ENCODE measurements at places on chromosomes 11 and 22.

DNA sequence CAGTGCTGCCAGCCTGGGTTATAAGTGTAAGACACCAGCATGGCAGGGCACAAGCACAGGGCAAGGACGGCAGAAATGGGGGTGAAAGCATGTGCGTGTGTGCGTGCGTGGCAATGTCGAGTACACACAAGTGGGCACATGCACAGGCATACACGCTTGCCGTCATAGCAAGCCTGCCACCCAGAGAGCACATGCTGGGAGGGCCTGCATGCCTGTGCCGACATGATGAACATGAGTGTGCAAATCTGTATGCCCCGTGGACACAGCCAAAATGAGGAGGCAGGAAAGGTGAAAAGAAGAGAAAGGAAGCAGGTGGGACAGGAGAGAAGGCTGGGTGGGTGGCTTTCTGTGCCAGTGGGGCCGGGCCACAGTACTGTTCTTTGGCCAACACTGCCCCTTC lies 62.9 kb downstream of the NECTIN1 start:
- DNase-seq: no peak

DNA sequence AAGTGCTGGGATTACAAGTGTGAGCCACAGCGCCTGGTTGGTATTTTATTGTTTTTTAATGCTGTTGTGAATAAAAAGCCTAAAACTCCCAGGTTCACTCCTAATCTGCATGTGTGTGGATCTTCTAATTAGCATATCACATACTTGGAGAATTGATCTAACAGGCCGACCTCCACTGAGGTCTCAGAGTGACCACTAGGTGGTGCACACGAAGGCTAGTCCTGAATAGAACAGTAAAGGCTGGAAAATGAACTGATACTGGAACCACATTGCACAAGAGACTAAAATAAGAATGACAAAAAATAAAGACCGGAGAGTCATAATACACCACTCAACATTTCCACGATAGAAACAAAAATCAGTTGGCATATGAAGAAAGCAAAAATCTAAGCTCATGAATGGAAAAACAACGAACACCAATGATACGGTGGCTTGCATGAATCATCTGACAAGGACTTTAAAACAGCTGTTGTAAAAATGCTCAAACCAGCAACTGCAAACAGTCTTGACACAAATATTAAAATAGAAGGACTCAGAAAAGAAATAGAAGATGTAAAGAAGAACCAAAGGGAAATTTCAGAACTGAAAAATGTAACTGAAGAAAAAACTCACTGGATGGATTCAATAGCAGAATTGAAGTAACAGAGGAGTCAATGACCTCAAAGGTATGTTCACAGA lies 19.2 kb downstream of the PIM3 start:
- DNase-seq: peak; percentile 33

DNA sequence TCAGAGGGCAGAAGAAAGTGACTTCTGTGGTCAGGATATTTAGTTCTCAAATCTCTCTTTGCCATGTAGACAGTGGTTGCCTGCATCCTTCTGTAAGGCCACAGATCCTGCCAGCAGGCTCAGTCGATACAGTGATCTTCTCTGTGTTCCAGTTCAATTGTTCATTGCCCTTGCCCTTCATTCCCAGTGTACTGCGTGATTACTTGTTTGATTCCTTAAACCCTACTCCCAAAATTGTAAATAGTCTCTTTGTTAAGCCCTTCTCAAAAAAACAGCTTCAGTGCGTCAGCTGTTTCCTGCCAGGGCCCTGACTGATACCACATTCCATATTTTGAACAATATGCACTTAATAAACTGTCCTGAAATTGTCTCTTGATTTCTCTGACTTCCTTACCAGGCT lies 9.3 kb upstream of the TYR start:
- no peak for DNase-seq

DNA sequence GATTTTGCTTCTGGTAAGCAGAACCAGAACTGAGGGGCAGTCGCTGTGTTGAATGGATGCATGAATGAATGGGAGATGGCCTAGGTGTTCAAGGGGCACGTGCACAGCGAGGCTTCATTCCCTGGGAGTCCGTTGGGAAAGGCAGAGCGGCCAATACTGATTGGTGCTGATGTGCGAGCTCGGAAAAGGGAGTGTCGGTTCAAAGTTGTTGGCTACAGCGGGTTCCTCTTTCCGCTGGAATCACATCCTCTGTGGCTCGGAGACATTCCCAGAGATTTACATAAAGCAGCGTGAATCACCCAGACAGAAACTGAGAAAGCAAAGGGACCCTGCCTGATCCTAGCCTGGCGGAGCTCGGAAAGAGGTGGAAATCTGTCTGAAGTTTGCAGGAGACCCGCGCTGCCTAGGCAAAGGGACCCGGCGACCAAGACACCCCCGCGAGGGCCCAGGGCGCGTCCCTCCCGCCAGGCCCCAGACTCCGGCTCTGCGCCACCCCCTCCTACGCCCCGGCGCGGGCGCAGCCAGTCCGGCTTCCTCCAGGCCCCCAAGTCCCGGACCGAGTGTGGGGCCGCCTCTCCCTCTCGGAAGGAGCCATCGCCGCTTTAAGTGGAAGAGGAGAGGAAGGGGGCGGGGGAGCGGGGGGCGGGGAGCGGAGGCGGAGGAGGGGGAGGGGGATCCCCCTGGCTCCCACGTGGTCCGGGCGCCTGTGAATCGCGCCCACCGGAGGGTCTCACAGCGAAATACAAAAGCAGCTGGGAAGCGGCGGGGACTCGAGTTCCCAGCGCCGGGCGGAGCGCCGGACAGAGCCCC lies at the start of gene FJX1:
FJX1 (plus strand) TSS at position 774 of the 810 bp plus-strand sequence. CDS start 177 bp downstream, outside the sequence.
- peak; percentile 84 for DNase-seq

GRCh38 chr11:124756033-124756752 lies 4.1 kb upstream of the VSIG2 start:
- no peak for DNase-seq

- peak; percentile 19 for DNase-seq
Observed at GRCh38 chr11:2269601-2270321, 627 bp downstream of the ASCL2 start.

DNA sequence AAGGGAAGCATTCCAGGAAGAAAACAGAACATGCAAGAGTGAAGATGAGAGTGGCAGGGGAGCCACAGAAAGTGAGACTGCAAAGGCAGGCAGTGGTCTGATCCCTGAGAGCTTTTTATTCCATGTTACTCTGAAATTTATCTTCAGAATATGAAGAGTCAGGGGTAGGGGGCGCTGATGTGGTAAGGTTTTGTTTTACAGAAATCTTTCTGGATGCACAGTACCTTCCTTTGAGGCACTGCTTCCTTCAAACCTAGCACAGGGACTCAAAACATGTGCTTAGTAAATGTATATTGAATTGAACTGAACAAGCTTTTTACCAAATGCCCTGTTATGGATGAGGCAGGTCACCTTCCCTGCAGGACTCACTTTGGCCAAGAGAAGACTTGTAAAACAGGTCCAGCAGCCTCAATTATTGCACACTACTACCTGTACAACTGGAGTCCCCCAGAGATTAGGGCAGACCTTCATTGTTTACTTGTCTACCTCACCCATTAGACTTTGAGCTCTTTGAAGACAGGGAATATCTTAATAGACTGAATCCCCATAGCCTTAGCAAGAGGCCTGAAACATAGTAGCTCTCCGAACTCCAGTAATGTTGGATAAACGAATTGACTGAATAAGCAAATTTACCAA lies 2.2 kb downstream of the PAK1 start:
- DNase-seq: no peak

DNA sequence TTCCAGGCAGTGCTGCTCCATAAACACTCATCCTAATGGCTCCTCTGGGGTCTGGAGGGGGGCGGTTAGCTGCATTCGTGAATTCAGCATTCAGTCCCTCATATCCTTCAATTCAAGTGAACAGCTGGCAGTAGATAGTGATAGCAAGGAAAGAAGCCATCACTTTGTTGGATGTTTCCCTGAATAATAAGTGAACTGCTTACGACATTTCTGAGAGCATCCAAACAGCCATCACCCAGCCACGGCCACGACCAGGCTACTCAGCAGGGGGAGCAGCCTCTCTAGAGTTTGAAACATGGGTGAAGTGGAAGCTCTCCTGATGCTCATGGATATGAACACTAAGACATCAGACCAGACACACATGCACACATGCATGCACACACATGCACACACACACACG lies 163.6 kb downstream of the NTM start:
- no peak for DNase-seq

- no peak for DNase-seq
Observed at GRCh38 chr11:73932781-73933180, 18.0 kb upstream of the DNAJB13 start.

- DNase-seq: no peak
Observed at GRCh38 chr11:34824425-34824824, 91.8 kb downstream of the APIP start.

- no peak for DNase-seq
Observed at GRCh38 chr11:102223859-102224258, 93.4 kb upstream of the BIRC3 start.

DNA sequence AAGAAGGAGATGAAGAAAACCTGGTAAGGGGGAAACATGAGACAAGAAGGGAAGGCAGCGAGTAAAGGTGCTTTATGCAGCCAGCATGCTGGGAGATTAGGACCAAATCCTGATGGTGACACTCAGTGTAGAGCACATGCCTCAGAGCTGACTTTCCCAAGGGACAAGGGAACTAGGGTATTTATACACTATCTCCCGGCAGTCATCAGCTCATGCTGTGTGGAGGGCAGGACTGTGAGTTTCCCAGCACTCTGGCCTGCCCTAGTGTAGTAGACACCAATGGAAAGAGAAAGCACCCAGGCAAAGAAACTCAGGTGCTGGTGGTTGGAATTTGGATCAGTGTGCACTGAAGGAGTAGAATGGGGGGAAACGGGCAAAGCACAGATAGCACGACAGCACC lies 128.3 kb upstream of the CSNK2A3 start:
- no peak for DNase-seq

GRCh38 chr11:125388611-125389010 lies 107.5 kb downstream of the FEZ1 start:
- no peak for DNase-seq

GRCh38 chr22:49918911-49919881 lies 762 bp downstream of the CRELD2 start:
- DNase-seq: no peak

DNA sequence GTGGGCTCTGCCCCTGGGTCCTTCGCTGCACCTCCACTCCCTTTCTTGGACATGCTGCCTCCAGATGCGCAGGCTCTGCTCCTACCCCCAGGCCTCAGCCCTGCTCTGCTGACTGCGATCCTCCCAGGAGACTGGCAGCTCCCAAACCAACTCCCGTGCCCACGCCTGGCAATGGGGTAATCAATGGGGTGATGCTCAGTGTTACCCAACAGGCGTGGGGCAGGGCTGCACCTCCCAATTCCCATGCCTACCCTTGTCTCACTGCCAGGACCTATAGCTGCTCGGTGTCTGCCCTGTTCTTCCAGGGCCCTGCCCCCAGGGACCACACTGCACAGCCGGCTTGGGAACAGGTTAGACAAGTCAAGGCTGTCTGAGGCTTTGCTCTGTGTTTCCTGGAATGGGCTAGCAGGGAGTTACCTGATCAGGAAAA lies at the start of gene ALDH3B2:
ALDH3B2 (minus strand) TSS at position 182 of the 430 bp plus-strand sequence. CDS start 7,688 bp downstream, outside the sequence.
- no peak for DNase-seq

GRCh38 chr11:5808500-5809121 lies at the start of gene OR52N2:
Gene OR52N2, plus strand, starts transcription at chr11:5808924. Its CDS starts 11,412 bp downstream, at chr11:5820336.
- DNase-seq: peak; percentile 63

- no peak for DNase-seq
Observed at GRCh38 chr22:24066865-24067264, 55.8 kb downstream of the CABIN1 start.

DNA sequence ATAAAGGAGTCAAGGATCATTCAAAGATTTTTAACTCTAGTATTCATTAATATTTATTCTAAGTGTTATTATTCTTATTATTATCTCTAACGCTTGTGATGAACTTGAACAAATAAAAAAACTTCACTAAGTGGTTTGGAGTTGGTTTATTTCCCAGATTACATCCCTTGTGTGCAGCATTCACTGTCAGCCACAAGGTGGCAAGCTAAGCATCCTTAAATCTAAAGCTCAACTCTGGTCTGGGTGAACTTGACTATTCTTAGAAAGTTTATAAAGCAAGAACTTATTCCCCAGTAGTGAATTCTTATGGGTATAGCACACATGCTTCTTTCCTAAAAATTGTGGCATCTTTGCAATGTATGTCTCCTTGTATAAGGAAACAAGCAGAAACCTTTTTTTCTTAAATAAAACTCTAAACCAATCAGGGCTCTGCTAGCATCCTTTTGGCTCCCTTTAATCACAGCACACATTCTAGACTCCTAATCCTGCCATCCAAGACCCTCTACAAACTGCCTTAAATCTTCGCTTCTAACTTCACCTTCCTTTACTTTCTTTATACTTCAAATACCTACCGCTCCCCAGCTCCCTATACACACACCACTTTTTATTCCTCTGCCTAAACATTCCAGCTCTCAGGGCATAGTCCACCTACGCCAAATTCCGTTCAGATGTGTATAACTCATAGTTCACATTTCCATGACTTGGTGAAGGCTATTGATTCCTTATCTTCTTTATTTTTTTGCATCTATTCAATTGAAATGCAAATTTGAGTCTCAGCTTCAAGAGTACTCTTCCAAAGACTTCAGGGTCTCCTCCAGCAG lies 1068.8 kb downstream of the DLG2 start:
- peak; percentile 55 for DNase-seq

GRCh38 chr11:126702987-126703386 lies 297.6 kb downstream of the KIRREL3 start:
- no peak for DNase-seq

GRCh38 chr22:37488337-37489135 lies 2.4 kb upstream of the MFNG start:
- no peak for DNase-seq

- DNase-seq: no peak
Observed at GRCh38 chr11:15716550-15716949, 601.8 kb downstream of the INSC start.

- DNase-seq: no peak
Observed at GRCh38 chr22:20257212-20258020, 10.7 kb downstream of the RTN4R start.

- DNase-seq: no peak
Observed at GRCh38 chr11:54558919-54559318, 44.9 kb downstream of the OR4C46 start.

- no peak for DNase-seq
Observed at GRCh38 chr11:91219535-91219934, 996.7 kb upstream of the CHORDC1 start.

- DNase-seq: no peak
Observed at GRCh38 chr11:45880772-45881570, 4.5 kb upstream of the MAPK8IP1 start.

- DNase-seq: peak; percentile 87
Observed at GRCh38 chr22:31977141-31977841, 33.0 kb downstream of the YWHAH start.

GRCh38 chr11:8283465-8284230 lies 20.0 kb upstream of the LMO1 start:
- no peak for DNase-seq

DNA sequence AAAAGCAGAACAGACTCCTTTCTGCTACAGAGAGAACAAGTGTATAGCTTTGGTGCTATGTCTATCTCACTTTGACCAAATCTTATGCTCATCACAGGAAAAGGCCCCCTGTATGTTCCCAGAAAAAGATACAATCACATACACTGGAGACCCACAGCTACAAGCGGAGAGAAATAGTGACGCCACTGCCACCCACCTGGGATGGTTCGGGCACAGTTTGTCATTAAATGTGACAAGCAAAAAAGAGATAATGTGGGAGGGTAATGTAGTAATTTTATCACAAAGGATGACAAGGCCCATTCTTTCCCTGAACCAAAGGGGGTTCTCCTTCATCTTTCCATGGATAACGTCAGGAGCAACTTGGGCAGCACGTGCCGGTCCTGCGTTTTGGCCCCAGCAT lies 32.0 kb downstream of the THOC5 start:
- no peak for DNase-seq
